ENCODE measurements at places on chromosomes 3 and 15.

- DNase-seq = no peak
Measured at GRCh38 chr15:87239582-87240230, 1016.8 kb downstream of the NTRK3 start.

DNA sequence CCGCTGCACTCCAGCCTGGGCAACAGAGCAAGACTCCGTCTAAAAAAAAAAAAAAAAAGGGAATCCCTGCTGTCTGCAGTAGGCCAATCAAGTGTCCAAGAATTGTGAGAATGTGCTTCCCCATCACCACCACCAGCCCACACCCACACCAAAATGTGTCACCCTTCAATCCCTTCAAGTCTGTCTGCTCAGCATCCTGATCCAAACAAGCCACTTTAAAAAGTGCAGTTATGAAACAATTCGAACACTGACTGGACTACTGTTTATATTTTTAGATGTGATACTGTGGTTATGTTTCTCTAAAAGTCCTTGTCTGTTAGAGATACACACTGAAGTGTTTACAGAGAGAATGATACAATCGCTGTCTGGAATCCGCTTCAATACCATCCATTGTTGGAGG is 78.1 kb upstream of the CGNL1 start:
- DNase-seq = no peak

DNA sequence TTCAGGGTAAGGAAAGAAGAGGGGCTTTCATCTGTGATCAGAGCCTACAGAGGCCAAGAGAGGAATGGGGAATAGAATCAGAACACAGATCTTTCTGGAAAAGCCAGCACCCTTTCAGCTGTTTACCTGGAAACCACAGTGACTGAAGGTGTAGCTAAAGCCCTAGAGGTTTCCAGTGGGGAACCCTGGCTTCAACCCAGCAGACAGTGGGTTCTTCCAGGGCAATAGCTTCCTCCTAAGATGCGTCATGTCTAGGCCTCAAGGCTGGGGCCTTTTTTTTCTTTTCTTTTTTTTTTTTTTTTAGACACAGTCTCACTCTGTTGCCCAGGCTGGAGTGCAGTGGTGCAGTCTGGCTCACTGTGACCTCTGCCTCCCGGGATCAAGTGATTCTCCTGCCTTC is 3.1 kb upstream of the CPNE9 start:
- no peak for DNase-seq

- no peak for DNase-seq
Measured at GRCh38 chr3:128376516-128376915, 90.2 kb downstream of the DNAJB8 start.

GRCh38 chr15:67551207-67551743 is 8.8 kb downstream of the MAP2K5 start:
- DNase-seq = no peak

DNA sequence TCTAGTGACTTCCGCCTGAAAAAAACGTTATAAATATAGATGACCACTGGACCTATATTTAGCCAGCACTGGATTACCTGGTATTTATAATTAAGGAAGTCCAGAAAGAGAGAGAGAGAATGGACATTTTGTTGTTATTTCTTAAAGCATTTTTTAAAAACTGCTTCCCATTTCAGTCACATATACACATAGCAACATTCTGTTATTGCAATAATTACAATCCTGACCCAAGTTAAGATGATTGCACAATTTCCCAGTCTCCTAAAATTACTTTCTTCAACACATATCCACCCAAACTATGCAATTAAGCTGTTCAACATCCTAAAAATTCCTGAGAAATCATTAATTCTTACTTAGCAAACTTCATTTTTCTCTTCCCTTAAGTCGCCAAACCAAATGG is 37.7 kb downstream of the PCSK6 start:
- DNase-seq = no peak

- no peak for DNase-seq
Measured at GRCh38 chr15:43118286-43118685, 12.4 kb upstream of the UBR1 start.

DNA sequence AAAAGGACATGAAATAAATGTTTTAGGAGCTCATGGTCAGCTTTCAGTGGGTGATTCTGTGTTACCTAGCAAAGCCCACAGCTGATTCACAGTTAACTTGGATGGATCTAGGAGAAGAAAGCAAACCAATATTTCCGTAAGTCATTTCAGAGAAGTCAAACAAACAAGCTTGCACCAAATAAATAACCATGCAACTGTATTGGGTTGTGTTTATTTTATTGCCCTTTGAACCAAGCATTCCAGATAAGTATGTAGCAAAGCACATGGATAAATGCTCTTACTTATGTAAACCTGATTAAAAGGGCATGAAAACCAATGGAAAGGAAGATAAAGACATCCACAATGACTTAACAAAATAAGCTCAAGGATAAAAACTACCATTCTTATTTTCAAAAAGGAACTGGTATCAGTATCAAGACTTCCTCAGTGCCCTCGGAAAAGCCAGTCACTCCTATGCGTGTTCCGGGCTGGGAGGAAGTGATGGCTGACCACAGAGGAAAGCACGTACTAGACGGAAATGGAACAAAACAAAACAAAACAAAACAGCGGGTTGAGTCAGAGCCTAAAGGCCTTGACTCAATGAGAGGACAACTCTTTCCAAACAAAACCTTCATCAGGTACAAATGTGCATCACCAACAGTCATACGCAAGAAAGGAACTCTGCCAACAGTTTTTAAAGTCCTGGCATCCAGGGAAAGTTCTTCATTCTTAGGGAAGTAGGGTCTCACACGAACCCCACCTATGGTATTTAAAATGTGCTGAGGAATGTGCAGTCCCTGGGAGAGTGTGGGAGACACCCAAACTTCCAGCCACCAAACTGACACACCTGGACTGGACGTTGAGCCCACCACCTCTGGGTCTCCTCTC is 103.3 kb downstream of the SNRK start:
- DNase-seq = no peak

DNA sequence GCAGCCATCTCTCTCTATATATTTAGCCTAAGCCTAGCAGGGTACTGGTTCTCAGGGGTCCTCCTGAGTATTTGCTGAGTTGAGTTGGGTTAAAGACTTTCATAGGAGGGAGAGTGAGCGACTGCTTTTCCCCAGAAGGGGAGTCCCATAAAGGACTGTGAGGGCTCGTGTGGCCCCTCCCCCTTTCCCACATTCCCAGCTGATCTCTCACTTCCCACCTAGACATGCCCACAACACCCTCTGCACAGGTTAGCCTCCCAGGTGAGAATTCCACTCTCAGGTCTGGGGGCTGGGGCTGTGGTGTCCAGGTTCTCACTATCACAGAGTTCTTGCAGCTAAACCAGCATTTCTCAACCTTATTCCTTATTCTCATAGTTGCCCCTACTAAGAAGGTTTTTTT is 15.8 kb downstream of the EPHB1 start:
- DNase-seq = no peak

DNA sequence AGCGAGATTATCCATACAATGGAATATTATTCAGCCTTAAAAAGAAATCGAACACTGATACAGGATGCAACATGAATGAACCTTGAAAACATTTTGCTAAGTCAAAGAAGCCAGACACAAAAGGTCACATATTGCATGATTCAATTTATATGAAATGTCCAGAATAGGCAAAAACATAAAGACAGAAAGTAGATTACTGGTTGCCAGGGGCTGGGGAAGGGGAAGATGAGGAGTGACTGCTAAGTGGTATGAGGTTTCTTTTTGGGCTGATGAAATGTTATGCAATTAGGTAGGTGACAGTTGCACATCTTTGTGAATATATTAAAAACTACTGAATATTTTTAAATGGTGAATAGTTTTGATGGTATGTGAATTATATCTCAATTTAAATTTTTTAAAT is 38.3 kb downstream of the LRRFIP2 start:
- DNase-seq = no peak

All from HuH-7.5 (cell line).